H4 (cell line): ENCODE measurements at places on chromosomes 16 and 17. TPM values are rescaled to one million over a fixed set of nuclear protein-coding genes. Genes with fewer than 3 reads are reported as not detected.

The SLC46A1 gene
- total RNA-seq: 4.7 and 4.9 TPM in 2 replicates

DNA sequence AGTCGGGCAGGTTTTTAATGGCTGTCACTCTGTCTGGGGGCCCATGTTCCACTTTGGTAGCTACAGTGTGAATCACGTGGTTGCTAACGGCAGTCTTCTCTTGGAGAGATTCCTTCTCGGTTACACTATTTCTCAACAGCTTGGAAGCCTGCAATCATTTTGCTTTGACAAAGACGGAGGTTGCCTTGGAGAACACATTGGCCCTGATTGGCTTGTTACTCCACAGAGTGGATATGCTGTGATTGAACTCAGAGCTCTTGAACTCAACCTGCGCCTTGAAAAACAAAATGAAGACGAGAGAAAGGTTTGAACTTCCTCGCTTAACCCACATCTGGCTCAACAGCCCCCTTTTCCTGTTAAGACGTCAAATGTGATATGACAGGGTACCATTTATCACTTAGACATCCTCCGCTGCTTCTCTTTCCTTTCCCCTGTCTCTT is 218.9 kb downstream of the MAF start:
- peak; percentile 14 for DNase-seq

DNA sequence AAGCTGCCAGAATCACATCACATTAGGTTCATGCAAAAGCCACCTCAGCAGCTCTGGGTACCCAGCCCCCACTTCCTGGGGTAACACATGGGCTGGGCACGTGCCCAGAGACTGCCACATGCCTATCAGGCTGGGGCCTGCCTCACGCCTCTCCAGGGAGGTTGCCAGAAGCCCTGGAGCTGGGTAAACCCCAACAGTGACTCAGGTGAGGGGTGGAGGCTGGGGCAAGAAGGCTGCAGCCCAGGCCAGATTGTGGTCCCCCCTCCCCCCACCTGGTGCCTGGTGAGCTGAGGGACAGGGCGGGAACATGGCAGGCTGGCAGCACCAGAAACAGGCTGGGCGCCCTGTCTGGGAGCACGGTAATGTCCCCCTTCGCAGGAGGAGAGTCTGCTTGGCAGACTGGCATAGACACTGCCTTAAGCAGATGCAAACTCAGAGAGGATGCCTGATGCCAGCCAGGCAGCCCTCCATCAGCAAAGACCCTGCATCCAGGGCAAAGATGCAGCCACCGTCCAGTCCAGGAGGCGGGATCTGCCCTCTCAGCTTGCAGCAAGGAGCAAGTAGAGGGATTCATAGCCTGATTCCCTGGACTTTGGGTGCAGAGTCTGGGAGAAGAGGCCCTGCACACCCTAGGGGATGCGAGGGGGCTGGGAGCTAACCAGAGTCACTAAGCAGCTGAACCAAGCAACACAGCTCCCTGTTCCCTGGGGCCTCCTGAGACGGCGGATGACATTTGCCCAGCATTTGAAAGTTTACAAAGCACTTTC is 28.8 kb downstream of the NGFR start:
- DNase-seq: peak; percentile 82

- no peak for DNase-seq
Observed at GRCh38 chr17:9229160-9229825, 208.0 kb downstream of the NTN1 start.
